ENCODE measurements at places on chromosomes 7 and 10.

DNA sequence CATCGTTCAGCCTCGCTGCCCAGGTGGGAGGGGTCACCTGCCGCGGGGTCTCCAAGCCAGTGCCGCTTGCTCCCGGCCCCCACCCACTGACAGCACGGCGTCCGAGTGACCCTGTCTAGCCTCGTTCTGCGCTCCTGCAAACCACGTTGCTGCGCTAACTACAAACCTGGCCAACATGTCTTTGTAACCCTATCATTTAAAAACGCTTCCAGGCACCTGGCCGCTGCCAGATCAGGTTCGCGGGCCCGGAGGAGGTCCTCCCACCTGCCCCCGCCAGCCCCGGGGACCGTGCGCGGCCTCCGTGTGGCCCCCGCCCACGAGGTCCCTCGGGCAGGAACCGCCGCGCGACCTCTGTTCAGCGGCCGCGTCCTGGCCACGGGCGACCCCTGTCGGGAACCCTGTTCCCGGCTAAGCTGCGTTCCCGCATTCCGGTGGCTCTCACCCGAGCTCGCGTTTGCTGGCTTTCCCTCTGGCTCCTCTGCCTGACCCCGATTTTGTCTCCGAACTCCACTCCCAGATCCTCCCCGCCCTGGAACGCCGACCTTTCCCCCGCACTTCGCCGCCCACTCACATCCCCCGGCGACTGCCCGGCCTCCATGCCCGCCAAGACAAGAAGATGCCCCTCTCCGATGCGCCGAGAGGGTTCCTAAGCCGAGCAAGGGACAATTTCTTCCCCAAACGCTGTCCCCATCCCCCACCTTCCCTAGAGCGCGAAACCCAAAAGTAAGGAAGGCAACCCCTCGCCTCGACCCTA lies 2.4 kb downstream of the SFMBT2 start:
- DNase-seq, result no peak

DNA sequence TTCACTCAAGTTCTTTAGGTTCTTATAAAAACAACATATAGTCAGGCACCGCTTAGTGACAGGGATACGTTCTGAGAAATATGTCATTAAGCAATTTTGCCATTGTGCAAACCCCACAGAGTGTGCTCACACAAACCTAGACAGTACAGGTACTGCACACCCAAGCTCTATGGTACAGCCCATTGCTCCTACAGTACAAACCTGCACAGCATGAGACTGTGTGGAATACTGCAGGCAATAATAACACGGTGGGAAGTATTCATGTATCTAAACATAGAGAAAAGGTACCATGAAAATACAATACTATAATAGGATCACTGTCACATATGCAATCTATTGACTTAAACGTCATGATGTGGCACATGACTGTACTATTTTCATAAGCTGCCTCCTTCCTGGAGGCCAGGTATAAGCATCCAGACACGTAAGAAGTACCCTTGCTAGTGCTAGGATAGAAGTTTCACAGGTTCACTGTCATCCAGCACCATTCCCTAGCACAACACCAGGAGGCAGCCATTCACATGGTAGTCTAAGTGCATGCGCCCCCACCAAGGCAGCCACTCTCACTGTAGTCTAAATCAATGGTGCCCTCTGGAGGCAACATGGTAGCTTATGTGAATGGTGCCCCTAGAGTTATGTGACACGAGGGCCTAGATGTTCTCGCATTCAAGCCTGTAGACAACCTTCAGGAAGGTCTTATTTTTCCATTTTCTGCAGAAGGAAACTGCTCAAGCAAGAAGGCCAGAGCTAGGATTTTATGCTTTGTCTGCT lies 98.5 kb downstream of the ARHGAP22 start:
- no peak for DNase-seq

- no peak for DNase-seq
Observed at GRCh38 chr7:129615018-129615417, 3.5 kb downstream of the NRF1 start.

DNA sequence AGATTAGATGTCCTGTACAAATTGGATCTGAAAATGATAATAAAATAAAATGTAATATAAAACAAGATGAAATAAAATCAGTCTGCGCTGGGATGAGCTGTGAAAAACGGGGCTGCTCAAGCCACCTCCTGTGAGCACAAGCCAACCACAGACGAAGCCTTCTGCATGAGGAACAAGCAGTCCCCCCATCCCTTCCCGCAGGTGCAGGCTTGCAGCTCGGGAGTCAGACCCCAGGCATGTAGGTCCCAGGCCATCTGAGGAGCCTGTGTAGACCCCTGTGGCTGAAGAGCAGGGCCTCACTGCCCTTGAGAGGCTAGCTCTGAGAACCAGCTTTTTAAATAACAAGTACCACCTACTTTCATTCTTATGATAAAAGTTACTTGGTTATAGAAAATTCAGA lies 123.4 kb downstream of the TNS3 start:
- no peak for DNase-seq
